NCI-H187 (cell line): ENCODE measurements at places on chromosomes 11 and 22.

- DNase-seq: no peak
These were observed 765.1 kb downstream of the KCNA4 start for GRCh38 chr11:29251738-29252137.

DNA sequence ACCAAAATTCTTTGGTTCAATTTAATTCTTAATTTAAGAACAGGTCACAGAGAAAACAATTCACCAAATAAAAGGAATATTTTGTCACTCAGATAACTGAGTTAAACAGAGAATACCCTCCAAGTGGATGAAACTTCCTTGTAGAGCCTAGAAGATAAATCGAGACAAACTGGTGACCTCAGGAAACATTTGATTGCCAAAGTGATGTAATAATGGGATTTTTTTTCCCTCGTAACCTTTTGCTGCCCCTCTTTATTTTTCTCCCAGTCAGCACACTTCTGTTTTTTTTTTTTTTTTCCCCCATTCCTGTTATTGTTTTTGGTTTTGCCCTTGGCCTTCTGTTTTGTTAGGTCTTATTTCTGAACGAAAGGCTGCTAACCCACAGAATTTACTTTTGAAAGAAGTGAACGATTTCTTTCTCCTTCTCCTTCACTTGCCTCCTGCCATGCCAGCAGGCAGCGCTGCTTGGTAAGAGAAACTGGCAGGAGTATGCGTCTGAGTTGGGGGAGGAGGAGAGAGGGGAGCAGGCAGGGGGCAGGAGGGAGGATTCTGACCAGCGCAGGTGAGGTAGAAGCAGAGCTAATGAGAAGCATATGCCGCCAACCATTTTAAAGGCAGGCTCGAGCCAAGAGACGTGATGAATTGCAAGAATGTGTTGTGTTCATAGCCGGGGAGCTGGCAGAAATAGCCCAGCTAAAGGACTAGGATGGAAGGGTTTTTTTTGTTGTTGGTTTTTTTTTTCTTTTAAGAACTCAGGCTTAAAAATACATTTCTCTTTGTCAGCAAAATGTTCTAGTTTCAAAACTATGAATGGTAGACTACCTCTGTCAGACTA, 121.9 kb upstream of the MTMR2 start:
- DNase-seq: no peak

- DNase-seq: no peak
These were observed 84.4 kb downstream of the TBC1D22A start for GRCh38 chr22:46846832-46847355.

DNA sequence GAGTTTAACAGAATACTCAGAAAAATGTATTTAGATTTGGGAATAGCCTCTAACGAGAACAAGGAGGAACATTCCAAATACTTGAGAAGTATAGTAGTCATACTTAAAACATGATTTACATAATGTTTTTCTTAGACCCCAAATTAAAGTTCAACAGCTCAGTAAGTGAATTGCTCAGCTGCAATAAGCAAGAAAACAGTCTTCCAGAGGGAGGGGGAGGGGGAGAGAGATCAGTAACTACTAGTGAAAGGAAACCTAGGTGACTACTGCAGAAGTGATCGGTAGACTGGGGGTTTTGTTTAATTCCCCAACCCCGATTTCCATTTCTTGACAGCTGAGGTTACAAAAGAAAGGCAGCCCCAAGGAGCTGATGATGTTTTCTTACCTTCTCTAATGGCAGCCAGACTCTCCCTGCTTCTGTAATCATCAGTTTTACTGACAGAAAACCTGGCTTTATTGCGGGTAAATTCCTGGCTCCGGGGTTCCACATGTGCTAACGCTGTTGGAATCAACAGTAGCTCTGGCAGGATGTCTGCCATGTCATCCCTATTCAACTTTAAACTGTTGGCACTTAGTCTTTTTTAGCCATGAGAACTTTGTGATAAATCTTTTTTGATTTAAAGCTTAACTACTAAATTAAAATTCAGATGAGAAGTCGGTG, 82.4 kb upstream of the BIRC3 start:
- no peak for DNase-seq

DNA sequence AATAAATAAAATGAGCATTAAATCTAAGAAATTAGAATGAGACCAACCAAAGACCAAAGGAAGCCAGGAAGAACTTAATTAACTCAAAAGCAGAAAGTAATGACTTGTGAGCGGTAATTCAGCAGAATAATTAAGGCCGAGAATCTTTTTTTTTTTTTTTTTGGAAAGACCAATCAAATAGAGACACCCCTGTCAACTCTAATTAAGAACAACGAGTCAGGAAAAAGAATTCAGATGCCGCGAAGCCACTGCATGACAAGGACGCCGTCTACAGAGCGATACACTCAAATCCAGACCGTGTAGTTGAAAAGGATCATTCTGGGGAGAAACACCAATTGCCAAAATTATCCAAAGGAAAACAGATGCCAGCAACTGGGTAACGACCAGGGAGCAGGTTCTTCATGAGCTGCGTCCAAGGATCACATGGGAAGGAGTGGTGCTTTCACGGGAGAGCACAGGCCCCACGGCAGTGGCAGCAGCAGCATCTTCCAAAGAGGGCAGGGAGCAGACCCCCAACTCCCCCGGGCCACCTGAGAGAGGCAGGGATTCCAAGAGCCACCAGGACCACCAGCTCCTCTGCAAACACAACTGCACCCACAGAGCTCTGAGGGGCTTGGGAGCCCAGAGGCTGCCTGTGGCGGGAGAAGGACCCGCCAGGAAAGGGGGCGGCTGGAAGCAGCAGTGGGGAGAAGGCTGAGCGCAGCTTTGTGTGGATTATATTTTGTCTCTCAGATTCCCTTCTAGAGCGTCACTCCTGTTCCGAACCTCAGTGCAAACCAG, 469.8 kb downstream of the BRD1 start:
- DNase-seq: no peak

DNA sequence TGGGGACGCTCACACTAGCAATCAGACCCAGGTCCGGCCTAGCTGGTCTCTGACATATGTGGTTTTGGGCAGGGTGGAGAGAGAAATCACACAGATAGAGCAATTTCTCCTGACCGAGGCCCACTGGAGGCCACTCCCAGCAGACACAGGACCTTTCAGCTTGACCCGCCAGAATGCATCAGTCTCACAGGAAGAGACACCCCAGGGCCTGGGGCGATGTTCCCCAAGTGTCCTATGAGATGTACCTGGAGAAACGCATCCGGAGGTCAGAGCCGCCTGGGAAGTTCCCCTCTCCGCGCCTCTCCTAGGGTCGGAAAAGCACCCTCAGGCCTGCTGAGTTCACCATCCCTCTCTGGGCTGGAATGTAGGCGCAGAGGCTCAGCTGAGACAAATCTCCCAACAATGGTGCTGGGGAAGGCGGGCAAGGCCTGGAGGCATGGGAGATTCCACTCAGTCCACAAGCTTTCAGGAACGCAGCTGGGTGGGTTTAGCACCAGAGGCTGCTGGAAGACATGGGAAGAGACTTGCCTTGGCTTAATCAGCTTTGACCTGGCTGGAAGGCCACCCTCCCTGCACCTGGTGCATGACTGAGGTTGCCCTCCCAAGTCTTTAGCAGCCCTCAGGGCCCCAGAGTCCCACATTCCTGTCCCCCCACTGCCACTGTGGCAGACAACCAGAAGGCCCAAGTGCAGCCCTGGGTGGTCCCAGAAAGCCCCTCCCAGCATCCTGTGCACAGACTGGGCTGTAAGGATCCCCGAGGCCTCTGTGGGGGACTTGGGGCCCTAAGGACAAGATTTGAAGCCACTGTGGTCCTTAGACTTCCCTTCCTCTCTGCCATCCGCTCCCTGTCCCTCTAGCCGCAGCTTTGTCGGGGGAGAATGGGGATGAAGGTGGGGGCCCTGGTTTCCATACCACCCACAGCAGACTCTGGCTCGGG, 57.5 kb downstream of the RTL6 start:
- no peak for DNase-seq

- no peak for DNase-seq
These were observed 153.6 kb upstream of the TTC12 start for GRCh38 chr11:113160808-113161124.

GRCh38 chr11:82906236-82906635, 4.7 kb downstream of the DDIAS start:
- DNase-seq: no peak

- DNase-seq: no peak
These were observed 60.6 kb upstream of the AMPD3 start for GRCh38 chr11:10394229-10395101.

GRCh38 chr11:1630271-1630670, 696 bp downstream of the KRTAP5-5 start:
- DNase-seq: no peak

DNA sequence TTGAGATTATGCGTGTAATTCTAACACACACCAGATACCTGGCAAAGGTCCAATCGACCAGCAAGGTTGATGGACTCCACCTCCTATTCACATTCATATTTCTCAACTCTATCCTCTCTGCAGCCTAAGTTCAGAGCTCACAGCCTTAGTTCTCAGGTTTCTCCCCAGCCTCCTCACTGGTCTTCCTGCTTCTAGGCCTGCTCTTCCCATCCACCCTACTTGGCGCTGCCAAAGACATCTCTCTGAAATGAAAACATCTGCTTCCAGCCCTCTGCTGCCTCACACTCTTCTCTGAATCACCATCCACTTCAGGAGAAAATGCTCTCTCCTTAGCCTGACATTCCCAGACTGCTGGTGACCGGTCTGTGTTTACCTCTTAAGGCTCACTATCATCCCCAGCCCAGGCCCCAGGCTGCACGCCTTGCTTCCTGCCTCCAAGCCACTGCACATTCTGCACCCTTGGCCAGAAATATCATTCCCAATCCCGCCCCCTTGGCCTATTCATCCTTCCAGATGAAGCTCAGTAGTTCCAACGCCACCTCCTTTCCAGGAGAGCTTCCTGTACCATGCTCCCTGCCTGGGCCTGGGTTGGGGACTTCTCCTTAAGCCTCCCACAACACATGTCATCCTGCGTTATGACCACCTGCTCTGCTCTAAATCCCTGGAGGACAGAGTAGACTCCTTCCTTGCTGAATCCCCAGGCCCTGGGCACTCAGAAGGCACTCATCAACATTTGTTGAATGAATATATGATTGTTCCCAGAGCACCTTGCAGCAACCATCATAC, 3.5 kb downstream of the ARRB1 start:
- DNase-seq: peak; percentile 52

GRCh38 chr11:111392552-111392951, 13.5 kb upstream of the POU2AF1 start:
- DNase-seq: no peak

DNA sequence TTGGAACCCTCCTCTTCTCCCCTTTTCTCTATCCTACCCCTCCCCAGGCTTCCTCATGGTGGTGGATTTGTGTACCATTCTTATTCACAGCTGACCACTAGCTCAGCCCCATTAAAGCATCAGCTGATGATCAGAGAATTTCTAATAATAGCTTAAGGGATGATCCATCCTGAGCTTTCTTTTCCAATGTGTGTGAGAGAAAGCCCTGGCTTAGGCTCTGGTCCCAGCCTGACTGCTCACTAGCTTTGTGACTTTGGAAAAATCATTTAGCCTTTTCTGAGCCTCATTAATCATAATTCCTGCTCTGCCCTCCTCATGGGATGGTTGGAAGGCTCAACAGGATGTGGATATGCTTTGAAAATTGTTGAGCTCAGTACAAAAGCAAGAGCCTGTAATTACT, 26.3 kb upstream of the CCDC90B start:
- no peak for DNase-seq

DNA sequence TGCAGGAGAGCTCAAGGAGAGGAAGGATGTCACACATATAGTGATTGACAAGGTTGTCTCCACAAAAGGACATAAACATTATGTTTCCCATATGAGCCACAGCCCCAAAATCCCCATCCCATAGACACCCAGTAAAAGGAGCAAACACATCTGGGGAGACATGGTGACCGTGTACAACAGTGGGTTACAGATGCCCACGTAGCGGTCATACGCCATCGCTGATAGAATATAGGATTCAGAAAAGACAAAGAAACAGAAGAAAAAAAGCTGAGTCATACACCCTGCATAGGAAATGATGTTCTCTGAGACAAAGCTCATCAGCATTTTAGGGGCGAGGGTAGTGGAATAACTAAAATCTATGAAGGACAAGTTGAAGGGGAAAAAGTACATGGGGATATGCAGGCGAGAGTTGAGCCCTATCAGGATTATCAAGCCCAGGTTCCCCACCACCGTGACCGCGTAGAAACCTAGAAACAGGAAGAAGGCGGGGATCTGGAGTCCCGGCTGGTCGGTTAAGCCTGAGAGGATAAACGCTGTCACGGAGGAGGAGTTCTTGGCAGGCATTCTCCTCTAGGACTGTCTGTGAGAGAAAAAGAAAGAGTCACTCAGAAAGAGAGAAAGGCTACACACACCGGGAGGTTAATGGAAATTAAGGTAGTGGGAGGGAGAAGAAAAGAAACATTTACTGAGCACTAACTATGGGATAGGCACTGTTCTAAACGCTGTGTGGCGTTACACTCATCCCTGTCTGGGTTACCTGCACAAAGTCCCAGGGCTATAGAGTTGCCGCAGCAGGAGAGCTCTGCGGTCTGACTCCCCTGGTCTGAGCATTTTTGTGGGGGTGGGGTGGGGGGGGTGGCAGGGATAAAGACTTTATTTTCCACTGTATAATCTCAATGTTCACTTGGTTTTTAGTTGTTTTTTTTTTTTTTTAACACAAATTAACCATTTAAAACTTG, 36.1 kb upstream of the OR8B8 start:
- no peak for DNase-seq

DNA sequence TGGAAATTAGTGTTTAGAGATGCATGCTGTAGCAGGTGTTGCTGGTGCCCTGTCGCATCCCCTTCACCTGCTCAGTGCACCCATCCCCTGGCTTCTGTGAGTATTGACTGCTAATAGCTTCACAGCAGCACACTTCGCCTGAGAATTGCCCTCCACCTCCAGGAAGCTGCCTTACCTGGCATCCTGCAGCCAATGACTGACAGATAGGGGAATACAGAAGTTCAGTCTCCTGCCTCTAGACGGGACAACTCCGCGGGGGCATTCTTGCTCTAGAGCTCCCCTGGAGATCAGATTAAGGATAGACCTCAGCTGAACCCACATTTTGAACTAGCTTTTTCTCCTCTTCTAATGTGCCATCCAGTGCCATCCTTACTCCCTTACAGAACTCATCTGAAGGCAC, 9.3 kb upstream of the CD3E start:
- DNase-seq: no peak

GRCh38 chr22:36079041-36079440, 50.4 kb upstream of the RBFOX2 start:
- DNase-seq: no peak

DNA sequence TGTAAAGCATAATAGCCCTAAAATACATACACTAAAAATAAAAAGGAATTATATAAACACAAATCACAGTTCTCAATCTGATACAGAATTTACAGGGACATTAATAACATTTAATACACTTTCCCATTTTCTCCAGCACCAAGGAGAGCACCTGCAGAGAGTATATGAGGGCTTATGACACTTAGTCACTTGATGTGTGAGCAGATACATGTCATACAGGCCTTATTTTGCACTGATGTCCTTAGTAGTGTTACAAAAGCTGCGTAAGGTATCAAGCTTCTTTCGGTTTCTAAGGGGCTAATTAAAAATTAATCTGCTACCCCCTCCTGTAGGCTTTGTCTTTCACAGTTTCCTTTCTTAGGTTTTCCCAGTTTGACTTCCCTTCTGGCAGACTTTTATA, 61.3 kb downstream of the TRIM44 start:
- DNase-seq: no peak
